ENCODE measurements at places on chromosomes 12 and 14.

- DNase-seq, result peak; percentile 78
These were observed 3.0 kb upstream of the FNTB start for GRCh38 chr14:64983439-64984310.

GRCh38 chr14:83556746-83557453 is 1973.0 kb upstream of the FLRT2 start:
- DNase-seq, result peak; percentile 43

DNA sequence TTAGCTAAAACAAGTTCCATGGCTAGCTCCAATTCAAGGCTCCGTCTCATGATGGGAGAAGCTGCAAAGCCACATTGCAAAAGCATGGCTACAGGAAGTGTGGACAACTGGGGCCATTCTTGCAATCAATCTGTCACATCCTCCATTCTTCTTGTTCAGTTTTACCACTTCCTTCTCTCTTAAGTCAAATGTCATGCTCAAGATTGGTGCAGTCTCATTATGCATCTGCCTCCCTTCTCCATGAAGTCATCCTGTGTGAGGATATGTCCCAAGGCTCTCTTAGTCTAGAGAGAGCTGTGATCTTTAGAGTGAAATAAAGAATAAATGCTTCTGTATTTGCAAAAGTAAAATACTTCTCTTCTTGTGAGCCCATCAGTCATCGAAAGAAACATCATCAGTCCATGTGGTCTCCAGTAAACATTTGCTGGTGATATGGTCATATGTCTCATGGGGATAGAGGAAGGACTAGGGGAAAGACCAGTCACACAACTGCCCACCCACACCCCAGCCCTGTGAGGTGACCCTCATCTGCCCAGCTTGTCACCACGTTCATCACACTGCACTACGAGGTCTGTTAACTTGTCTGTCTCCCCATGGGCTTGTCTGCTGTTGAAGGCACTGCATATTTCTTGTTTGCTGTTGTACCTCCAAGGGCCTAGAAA is 303.0 kb downstream of the NUAK1 start:
- no peak for DNase-seq

DNA sequence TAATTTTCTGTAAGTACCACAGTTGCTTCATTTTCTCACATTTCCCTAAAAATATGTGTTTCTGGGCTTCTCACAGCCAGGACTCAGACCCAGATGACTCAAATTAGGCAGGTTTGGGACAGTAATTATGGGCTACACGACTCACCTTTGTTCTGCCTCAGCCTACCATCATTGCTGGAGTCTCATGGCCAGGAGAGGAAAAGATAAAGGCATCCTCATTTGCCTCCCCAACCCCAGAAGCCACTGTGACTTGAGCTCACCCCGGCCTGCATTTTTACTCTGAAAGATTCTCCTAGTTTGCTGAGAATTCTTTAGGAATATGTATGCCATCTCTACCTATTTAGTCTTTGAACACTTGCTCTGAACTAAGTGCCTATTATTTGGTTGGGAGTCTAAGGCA is 207.8 kb downstream of the PAWR start:
- no peak for DNase-seq

DNA sequence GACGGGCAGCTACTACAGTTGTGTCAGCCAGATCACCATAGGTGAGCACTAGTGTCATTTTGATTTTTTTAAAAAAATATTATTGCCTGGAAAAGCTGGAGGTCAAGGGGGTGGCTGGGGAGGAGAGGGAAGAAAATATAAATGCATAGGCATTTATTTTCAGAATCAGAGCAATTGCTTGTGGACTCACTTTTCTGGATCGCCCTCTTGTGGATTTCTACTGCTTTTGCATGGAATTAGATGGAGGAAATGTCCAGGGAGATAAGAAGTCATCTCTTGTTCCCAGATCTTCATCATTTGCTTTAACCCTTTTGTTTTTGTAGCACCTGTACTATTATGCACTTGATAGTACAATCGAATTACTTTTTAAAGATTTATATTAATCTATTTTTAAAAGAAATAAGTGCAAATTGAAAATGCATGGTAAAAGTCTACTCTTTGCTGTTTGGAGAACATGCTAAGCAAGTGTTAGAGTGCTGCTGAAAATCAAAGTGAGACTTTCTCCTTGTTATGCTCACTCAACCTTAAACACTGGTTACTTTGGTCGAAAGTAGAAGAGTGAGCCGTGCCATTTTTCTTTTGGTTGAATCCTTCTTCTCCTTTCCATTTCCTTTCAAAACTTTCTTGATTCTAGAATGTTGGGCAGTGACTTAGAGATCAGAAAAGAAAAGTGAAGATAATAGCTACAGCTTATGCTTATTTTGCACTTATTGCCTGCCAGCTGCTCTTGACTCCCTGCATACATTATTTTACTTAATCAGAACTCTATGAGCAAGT is 60.6 kb upstream of the ANO4 start:
- peak; percentile 65 for DNase-seq

GRCh38 chr12:30090258-30090657 is 306.5 kb upstream of the TMTC1 start:
- no peak for DNase-seq

- no peak for DNase-seq
These were observed 182.7 kb upstream of the SFSWAP start for GRCh38 chr12:131528144-131528543.

- DNase-seq, result no peak
These were observed 75.1 kb upstream of the CAPRIN2 start for GRCh38 chr12:30829876-30830275.

- peak; percentile 96 for DNase-seq
These were observed 412 bp upstream of the SNW1 start for GRCh38 chr14:77761205-77761931.
